Stimulated activated CD8-positive, alpha-beta memory T cell treated with anti-CD3 and anti-CD28 coated beads, Interleukin-15, amount 100 ng/mL, for 4 hours (primary cell): ENCODE measurements at places on chromosomes 5 and 9.

DNA sequence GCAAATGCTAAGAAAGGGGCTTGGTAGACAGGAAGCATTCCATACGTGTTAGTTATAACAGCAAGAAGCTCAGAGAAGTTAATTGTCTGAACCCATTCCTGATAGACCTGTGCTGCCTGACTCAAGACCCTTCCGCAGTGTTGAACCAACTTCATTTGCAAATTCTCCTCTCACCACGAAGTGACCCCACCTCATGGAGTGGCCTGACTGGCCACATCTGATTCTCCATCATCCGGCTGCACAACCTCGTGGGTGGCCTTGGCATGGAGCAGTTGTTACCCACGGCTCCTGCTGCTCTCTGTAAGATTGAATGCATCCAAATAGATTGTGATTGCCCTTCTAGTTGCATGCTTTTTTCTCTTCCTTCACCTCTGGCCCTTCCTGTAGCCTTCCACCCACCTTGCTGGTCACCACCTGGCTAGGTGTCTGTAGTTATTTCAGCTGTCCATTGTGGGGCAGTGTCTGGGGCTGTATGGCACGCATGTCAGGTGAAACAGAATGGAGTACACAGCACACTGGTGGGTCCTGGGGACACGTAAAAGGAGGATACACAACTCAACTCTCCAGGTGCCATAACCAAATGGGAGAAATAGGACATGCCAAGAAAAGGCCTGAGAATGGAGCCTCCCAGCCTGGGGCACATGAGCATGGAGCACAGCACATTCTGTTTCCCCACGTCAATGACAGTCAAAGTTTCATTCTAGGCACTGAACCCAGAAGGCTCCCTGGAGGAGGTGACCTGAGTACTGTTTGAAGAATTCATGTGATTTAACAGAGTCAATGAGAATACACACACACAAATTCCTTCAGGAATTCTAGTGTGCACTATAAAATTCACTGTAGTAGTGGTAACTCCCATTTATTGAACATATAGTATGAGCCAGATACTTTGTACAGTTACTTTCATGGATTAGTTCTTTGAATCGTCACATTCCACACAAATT is 70.5 kb upstream of the PTCH1 start:
- DNase-seq: no peak

DNA sequence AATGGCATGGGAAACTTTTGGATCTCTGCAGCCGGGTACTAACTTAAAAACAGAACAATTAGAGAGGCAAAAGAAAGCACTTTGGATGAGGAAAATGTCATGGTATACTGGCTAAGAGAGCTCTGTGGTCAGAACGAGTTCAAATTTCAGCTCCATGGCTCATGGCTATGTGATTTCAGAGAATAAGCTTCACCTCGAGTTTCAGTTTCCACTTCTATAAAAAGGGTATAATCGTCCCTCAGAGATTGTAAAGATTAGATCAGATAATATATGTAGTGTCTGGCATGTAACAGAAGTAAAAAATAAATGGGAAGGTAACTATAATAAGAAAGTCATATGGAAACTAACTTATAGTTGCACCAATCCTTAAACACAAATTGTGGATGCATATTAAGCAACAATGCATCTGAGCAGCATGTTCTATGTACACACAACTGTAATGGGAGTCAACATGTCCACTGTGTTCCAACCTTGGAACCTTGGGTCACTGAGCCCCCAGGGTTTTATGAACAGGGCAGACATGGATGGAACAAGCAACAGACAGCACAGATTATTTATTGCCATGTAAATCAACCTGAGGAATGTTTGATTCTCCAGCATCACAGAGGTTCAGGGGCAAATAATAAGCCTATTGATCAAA is 145.4 kb downstream of the MAPKAP1 start:
- DNase-seq: no peak

GRCh38 chr9:131743096-131743495 is 3.2 kb upstream of the RAPGEF1 start:
- DNase-seq: no peak

- no peak for DNase-seq
These were observed 119.5 kb downstream of the ANXA1 start for GRCh38 chr9:73270967-73271721.

- DNase-seq: no peak
These were observed 715.1 kb downstream of the MAT2B start for GRCh38 chr5:164220522-164220921.

- no peak for DNase-seq
These were observed 11.9 kb upstream of the SMC2 start for GRCh38 chr9:104082168-104082567.

GRCh38 chr5:119275146-119275545 is 80.7 kb upstream of the TNFAIP8 start:
- DNase-seq: no peak

GRCh38 chr5:143606043-143606752 is 202.7 kb upstream of the NR3C1 start:
- no peak for DNase-seq

GRCh38 chr5:180785121-180785781 is 17.4 kb downstream of the MGAT1 start:
- DNase-seq: no peak
